Naive thymus-derived CD8-positive, alpha-beta T cell (primary cell): ENCODE measurements at places on chromosomes 6 and 20.

- DNase-seq = no peak
These were observed 218.4 kb downstream of the MAFB start for GRCh38 chr20:40470445-40471260.

DNA sequence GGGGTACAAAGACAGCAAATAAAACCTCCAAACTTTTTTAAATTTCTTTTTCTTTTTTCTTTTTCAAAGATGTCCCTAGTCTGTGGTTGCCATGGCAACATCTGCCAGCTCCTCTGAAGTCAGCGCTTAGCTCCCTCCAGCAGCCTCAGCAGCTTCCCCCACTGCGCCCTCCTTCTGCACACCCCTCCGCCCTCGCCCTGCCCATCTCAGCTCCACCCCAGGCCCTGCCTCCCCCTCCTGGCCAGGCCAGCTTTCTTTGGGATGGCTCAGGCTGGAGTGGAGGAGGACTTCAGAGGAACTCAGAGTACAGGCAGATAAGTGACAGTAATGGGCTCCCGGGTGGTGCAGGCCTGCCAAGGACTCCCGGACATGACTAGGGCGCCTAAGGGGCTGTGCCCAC lies 104.6 kb downstream of the LRFN2 start:
- DNase-seq = no peak

DNA sequence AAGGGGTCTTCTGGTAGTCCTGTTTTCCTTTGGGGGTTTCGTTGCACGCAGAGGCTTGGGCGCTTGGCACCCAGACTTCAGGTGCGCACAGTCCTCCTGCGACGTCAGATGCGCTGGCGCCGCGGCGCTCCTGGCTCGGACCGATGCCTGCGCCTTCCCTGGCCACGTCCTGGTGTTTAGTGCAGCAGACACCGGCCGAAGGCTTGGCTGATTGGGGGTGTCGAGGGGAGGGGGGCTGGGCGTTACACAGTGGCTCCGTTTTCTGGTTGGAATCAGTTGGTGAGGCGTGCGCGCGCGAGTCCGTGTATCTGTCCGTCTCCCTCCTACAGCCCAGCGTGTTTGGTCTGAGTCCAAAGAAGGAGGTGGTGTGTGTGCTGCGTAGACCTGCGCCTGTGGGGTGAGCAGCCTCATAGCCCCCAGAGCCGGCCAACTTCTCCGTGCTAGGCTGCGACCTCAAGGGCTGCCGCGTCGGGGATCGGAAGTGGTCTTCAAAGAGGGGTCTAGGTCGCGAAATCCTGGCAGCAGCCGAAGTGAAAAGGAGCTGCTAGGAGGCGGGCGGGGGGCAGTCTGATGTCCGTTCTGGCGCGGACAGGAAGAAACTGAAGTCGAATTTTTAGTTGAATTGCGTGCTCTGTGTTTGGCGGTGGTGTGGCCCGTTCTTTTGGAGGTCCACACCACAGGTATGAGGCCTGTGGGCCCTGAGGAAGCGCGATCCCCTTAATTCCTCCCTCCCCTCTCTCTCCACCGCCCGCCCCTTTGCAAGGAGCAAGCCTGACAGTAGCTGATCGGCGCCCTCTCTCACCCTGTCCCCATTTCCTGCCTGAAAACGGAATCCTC lies 1.5 kb downstream of the SYNDIG1 start:
- no peak for DNase-seq

GRCh38 chr6:158402184-158402583 lies 89.9 kb downstream of the TULP4 start:
- DNase-seq = no peak

GRCh38 chr20:9025011-9025410 lies 43.9 kb upstream of the PLCB4 start:
- DNase-seq = no peak

DNA sequence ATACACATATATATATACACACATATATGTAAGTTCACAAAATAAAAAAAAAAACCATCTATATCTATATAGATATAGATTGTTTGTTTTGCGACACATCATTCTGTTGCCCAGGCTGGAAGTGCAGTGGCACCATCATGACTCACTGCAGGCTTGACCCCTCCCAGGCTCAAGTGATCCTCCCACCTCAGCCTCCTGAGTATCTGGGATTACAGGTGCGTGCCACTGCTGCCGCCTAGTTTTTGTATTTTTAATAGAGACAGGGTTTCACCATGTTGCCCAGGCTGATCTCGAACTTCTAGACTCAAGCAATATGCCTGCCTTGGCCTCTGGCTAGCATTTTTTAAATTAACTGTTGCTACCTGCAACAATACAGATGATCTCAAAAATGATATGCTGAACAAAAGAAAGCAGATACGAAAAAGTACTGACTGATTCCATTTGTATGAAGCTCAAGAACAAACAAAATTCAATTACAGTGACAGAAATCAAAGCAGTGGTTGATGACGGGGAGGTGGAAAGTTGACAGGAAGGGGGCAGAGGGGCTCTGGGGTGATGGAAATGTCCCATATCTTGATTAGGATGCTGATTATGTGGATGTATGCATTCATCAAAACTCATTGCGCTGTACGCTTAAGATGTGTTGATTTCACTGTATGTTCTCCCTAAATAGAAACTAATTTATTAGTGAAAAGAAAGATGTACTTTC lies 49.6 kb downstream of the ATXN1 start:
- DNase-seq = no peak

GRCh38 chr6:158086054-158086503 lies 82.0 kb downstream of the SERAC1 start:
- DNase-seq = no peak

- no peak for DNase-seq
These were observed 50.7 kb upstream of the INSM1 start for GRCh38 chr20:20317195-20317594.

DNA sequence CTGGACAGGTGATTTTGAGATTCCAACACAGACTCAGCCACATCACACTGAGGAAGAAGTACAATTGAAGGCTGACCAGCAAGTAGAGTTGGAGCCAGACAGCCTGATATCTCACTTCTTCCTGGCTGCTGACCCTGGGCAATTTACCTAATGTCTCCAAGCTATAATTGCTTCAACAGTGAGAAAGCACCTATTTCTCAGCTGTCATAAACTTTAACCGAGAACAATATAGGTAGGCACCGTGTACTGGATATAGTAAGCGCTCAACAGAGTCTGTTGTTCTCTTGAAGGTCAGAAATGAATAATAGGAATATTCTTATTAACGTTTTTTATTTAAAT lies 28.3 kb downstream of the STX7 start:
- DNase-seq = no peak
